ENCODE measurements at places on chromosomes 3 and 15.

DNA sequence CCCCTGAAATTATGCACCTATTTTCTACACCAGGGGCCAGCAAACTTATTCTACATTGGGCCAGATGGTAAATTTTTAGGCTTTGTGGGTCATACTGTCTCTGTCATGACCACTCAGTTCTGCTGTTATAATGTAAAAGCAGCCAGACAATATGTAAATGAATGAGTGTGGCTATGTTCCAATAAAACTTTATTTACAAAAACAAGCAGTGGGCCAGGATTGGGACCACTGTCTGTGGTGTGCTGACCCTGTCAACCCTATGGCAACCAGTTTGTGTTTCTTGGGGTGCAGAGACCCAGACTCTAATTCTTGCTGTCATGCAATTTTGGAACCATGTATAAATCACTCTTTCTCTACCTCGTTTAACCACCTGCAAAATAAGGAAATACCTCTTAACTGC lies 74.7 kb downstream of the LRIG1 start:
- no peak for DNase-seq

- no peak for DNase-seq
These were observed 37.9 kb downstream of the PARP15 start for GRCh38 chr3:122615303-122615702.

DNA sequence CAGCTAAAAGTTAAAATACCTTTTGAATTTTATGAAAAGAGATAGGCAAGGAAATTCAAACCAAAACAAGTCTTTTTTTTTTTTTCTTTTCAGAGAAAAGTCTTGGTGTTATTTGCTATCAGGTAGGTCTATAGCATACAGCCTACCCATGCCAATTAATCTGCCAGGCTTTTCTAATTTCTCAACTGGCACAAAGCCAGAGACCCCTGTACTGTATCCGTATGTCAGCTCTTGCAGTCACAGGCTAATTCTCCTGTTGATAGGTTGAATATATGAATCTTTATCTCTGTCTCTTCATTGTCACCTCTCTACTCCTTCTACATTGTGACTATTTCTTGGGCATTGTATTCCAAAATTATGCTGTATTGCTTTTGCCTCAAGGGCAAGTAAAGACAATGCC lies 133.4 kb downstream of the IL5RA start:
- DNase-seq = no peak

GRCh38 chr3:98779541-98780335 lies 16.6 kb downstream of the ST3GAL6 start:
- DNase-seq = no peak

- no peak for DNase-seq
These were observed 35.3 kb downstream of the FSIP1 start for GRCh38 chr15:39747326-39747725.

GRCh38 chr3:117814975-117815374 lies 1105.4 kb downstream of the TUSC7 start:
- no peak for DNase-seq

DNA sequence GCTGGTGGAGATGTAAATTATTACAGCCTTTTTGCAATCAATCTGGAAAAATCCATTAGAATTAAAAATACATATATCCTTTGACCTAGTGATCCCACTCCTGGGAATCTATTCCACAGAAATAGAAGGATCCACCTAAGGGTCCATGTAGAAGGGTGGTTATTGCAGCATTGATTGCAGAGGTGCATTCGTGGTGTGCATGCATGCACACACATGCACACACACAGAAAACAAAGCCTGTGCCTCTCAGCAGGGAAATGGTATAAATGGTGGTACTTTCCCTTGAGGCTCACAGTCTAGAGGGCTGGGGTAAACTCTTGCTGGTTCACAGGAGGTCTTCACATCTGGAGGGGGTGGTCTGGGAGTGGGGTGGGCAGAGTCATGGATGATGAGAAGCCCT lies 19.4 kb upstream of the ADPGK start:
- no peak for DNase-seq

GRCh38 chr3:144968750-144969350 lies 997.2 kb downstream of the DIPK2A start:
- DNase-seq = no peak

- DNase-seq = no peak
These were observed 68.9 kb upstream of the PPP2R3A start for GRCh38 chr3:135896613-135897012.

DNA sequence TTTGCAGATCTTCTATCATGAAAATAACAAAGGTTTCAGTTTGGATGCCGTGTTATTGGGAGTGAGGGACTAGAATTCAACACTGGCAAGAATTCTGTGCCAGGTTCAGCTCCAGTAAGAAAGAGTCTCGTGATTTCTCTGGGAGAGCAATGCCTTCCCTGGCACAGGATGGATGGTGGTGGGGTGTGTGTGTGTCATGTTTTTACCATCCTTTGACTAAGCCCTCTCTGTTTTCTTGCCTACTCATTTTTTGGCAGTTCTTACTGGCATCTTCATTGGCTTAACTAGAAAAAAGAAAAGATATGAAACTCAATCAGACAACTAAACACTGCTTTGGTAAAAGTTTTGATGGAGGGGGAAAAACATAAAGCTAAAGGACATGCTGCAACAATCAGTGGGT lies 86.6 kb downstream of the FMN1 start:
- no peak for DNase-seq

DNA sequence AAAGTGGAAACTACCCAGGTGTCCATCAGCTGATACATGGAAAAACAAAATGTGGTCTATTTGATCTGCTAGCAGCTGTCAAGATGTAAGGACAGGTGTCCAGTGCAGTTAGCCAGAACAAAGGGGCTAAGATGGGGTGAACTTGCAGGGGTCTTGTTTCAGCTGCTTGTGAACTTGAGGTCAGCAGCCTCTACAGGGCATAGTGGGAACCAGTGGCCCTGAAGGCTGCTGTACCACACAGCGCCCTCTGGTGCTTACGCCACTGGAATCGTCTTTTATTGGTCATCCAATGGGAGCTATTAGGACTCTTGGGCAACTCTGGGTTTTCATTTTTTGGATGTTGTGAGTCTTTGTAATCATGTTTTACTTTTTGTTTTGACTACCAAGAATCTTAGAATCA lies 62.2 kb upstream of the CTSH start:
- no peak for DNase-seq

- DNase-seq = no peak
These were observed 16.4 kb upstream of the HCLS1 start for GRCh38 chr3:121677141-121677540.

GRCh38 chr3:140756240-140757016 lies 78.6 kb downstream of the TRIM42 start:
- no peak for DNase-seq

- no peak for DNase-seq
These were observed 140.9 kb downstream of the FAM43A start for GRCh38 chr3:194826594-194826993.
